ENCODE measurements at places on chromosomes 7 and 10.
A peak's percentile ranks its signal among the peaks of the same experiment; 100 is the strongest.

GRCh38 chr7:114986190-114987180 lies 64.6 kb downstream of the MDFIC start:
- DNase-seq = peak; percentile 34

DNA sequence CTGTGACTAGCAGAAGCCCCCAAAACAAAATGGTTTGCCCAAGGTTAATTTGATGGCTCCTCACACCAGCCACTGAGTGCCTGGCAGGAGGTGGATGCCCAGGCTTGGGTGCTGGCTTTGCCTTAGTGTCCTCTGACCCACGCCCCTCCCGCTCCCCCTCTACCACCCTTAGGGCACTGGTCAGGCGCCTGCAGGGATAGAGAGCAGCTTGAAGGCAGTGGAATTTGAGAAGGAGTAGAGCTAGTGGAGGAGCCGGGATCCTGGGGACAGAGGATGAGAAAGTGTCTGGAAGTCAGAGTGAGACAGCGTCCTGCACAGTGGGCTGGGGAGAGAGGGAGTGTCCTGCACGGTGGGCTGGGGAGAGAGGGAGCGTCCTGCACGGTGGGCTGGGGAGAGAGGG lies 139.4 kb downstream of the DNAJB6 start:
- DNase-seq = no peak

DNA sequence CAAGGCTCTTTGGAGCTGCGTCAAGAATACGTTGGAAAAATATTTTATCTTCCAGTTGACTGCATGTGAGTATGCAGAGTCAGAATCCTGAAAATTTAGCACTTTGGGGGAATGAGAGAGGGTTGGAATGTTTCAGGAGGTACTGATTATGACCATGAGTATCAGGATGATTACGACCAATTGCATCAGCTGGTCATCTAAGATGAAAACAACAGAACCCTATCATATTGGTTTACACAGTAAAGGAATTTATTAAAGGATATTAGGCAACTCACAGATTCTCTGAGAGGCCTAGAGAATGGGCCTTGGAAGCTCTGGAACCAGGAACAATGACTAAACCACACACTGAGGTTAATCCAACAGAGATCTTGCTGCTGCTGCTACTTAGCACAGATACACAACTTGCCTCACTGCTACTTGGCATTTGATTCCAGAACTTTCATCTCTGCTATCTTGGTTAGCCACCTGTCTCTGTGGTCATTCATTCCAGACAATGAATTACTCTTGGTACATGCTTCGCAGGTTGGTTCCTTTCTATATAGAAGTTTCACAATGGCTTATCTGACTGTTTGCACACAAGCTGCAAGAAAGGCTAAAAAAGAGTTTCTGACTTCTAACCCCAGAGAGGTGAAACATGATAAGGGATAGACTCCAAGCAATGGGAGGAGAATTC lies 68.0 kb upstream of the CTTNBP2 start:
- DNase-seq = no peak

DNA sequence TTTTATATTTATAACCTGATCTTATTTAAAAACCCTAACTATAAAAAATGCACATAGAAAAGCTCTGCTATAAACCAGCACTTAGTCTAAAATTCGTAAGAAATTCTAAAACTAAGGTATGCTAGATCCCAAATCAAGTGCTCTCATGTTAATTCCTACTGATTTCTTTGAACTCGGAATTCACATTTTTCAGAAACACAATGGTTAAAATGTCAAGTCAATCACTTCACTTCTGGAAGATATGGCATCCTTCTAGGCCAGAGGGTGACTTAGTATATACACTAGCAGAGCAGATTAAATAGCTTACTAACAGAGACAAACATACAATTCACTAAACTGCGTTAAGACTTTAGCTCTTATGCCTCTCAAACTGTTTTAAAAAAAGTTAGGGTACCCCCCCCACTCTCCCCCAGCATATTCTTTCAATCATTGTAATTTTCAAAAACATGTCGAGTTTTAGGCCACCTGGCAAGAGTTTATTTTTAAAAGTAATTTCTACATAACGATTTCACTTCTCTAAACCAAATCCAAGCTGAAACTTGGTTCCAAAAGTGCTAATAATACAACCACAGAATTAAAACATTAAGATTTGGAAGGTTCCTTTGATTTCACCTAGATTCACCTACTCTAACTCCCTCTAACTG lies 129.4 kb downstream of the NRBF2 start:
- DNase-seq = no peak

DNA sequence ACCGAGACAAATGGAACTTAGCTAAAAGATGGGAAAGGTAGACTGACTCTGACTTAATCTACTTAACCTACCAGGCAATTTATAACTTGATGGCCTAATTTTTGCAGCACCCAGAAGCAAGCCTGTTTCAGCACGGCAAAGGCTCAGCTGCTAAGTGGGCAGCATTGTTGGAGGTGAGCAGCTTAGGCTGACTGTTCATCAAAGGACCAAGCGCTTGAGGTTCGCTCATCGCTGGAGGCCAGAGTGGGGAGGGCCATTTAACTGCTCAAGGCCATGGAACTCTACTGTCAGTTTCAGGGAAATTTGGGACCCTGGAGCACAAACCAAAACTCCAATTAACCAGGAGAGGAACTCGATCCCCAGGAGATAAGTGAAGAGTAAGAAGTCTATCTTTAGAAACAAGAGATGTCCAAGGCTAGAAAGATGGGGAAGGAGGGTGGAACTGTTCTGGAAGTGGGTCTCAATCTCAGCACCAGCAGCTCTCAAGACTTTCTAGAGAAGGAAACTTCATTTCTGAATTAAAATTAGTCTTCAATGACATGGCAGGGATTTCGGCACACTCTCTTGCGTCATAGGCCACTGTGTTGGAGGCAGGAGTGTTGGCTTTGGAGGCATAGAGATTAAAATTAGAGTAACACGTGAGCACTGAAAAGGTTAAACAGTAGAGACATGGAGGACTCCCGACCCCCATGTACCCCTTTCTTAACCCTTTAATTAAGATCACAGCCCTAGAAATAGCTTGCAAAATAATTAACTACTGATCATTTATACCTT lies 43.1 kb downstream of the EGFR start:
- no peak for DNase-seq

GRCh38 chr7:129713544-129713943 lies 102.0 kb downstream of the NRF1 start:
- DNase-seq = no peak

GRCh38 chr10:69866688-69867461 lies 65.2 kb downstream of the COL13A1 start:
- no peak for DNase-seq

DNA sequence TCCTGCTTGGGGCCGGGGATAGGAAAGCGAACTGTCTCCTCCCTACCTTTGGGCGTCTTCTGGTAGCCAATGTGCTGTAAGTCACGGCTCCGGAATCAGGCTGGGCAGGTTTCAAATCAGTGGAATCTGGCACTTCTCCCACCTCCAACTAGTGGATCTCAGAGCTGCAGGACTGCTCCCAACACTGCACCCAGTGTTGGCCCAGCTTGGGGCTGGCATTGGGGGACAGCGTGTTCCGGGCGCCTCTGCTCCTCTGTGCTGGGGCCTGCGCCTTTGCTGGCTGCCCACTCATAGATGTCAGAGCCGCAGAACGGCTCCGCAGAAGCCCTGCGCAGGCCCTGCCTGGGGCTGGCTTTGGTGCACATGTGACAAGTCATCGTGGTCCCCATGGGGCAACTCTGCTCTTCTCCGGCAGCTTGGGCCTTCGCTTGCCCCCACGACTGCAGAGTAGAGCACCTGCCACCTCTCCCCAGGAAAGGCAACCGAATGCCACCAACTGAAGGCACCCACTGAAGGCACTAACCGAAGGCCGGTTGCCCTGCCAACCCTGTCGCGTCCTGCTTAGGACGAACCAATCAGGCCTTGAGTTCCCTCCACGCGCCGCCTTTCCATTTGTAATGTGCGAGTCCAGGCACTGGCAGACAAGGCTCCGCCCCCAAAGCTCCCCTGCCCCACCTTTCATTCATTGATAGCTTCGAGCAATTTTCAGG lies 85.5 kb upstream of the ABI1 start:
- no peak for DNase-seq

DNA sequence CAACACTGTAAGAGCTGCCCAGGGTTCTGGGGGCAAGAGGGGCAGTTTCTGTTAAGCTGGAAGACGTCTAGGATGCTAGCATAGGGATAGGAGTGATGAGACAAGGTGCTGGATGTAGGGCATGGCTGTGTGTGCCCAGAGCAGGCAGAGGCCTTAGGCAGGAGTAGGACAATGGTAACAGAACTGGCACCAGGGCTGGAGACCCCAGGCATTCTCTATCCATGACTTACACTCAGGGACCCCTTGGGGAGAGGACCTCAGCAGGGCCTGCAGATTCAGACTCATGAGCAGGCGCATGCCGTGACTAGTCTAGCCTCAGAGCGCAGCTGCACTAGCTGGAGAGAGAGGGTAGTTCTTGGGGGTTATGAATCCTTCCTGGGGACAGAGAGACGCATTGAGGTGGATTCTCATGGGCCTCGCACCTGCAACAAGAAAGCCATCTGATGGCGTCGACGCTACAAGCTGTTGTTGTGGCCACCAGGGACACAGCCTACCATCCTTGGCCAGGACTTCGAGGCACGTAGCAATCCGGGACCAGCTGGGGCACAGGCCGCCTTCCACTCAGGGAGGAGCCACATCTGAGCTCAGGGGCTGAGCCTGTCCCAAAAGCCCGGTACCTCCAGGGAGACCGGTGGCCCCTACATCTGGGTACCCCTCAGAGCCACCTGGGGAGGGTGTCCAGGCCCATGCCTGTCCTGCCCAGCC lies 474.1 kb downstream of the PTPRN2 start:
- no peak for DNase-seq

GRCh38 chr7:132446666-132447278 lies 129.5 kb downstream of the PLXNA4 start:
- no peak for DNase-seq

- no peak for DNase-seq
These were observed at the start of gene NEURL1 for GRCh38 chr10:103493362-103493915. NEURL1 (plus strand) TSS chr10:103493705; CDS start chr10:103494388, 683 bp downstream.

DNA sequence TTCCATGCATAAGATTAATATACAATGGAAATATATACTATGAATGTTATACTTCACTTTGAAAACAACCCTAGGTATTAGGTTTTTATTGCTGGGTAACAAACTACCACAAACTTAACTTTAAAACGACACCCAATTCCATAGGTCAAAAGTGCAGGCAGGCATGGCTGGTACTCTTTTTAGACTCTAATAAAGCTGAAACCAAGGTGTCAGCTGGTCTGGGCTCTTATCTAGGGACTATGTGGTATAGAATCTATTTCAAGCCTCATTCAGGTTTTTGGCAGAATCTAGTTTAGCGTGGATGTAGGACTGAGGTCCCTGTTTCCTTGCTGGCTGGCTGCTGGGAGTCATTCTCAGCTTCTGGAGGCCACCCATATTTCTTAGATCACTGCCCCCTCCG lies 65.0 kb upstream of the TMEM168 start:
- DNase-seq = no peak

GRCh38 chr7:155741082-155741481 lies 71.2 kb downstream of the SHH start:
- no peak for DNase-seq

- no peak for DNase-seq
These were observed 106.3 kb downstream of the GLRX3 start for GRCh38 chr10:130242513-130242912.

DNA sequence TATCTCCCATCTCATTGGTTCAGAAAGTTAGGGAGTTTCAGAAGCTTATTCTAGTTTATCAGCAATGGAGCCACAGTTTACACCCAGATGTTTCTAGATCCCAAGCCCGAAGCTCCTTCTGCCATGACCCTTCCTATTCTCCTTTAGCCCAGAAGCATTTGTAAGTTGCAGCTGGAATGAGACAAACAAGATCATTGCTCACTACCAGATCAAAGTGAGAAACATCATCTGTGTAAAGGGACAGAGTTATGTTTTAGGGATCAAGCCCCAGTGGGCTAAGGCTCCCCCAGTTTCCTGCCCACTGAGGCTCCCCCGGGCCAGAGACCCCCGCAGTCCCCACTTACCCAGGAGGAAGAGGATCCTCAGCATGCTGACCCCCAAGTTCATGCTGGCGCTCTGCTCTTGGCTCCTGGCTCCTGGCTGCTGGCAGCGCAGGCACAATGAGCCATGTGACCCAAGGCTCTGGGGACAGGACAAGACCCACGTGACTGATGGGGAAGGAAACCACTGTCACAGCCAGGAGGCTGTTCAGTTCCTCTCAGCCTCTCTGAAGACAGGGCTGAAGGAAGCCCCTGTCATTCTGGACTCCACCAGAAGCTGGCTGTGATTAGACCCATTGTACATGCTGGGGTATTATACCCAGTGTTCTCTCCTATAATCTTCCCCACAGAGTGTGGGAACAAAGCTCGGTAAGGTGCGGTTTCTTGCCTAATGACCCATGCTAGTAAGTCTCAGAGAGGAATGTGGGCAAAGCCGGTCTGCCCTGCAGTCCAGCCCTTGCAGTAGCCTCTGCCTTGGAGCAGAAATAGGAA lies at the start of gene TMEM273:
TSS of gene TMEM273 (minus strand) at position 442 of the 812 bp plus-strand sequence. CDS start at position 387, 55 bp downstream.
- DNase-seq = peak; percentile 90

- no peak for DNase-seq
These were observed 7.1 kb downstream of the CXCL12 start for GRCh38 chr10:44377651-44378310.

DNA sequence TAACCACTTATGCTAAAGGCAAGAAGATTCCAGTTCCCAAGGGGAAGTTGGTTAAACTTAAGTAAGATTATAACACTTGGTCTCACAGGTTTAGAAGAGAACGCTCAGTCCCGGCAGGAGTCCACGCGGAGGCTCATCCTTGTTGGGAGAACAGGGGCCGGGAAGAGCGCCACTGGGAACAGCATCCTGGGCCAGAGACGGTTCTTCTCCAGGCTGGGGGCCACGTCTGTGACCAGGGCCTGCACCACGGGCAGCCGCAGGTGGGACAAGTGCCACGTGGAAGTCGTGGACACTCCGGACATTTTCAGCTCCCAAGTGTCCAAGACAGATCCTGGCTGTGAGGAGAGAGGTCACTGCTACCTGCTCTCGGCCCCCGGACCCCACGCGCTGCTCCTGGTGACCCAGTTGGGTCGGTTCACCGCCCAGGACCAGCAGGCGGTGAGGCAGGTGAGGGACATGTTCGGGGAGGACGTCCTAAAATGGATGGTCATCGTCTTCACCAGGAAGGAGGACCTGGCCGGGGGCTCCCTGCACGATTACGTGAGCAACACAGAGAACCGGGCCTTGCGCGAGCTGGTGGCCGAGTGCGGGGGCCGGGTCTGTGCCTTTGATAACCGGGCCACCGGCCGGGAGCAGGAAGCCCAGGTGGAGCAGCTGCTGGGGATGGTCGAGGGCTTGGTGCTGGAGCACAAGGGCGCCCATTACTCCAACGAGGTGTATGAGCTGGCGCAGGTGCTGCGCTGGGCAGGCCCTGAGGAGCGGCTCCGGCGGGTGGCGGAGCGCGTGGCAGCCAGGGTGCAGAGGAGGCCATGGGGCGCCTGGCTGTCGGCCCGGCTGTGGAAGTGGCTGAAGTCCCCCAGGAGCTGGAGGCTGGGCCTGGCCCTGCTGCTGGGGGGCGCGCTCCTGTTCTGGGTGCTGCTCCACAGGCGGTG lies 3.8 kb downstream of the GIMAP1 start:
- DNase-seq = no peak

GRCh38 chr10:9547936-9548904 lies 1469.5 kb upstream of the CELF2 start:
- DNase-seq = no peak

Measured in kidney epithelial cell (primary cell).